ENCODE measurements at places on chromosomes 13 and 19.

DNA sequence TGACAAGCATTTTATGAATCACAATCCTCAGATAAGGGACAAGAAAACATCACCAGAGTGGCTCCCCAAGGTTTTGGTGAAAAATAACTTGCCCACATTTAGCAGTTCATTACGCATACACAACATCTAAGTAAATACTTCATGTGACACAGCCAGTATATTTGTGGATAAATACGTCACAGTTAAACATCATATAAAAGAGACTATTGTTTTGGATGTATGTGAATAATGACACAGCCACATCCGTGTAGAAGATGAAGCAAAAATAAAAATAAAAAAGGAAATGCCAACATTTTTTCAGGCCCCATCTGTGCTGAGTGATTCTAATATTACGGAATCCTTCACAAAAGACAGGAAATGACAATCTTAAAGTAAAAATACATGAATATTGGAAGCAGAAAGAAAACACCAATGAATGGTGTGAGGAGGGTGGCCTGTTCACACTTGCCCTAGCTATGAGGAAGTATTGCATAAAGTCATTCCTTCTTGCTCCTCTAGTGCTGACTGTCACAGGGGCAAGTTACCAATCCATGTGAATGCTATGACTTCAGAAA lies 457.1 kb downstream of the KLF12 start:
- no peak for DNase-seq

DNA sequence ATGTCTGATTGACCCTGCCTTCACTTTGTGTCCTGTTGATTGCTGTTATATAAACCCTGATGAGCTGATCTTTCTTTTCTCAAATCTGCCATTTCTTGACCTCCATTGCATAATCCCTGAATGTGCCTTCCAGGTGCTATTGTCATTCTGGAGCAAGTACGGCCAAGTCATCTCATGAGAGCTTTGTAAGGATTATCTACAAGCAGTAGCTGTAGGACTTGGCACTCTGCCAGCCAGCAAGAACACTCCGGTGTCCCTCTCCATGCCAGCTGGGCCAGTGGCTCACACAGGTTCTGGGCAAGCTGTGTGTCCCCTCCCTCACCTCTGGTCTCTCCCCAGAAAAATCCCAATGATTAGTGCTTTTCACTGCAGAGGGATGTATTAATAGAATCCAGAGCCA lies 348.1 kb downstream of the FOXO1 start:
- DNase-seq = no peak

GRCh38 chr13:44140888-44141724 lies 232.5 kb upstream of the SERP2 start:
- no peak for DNase-seq

DNA sequence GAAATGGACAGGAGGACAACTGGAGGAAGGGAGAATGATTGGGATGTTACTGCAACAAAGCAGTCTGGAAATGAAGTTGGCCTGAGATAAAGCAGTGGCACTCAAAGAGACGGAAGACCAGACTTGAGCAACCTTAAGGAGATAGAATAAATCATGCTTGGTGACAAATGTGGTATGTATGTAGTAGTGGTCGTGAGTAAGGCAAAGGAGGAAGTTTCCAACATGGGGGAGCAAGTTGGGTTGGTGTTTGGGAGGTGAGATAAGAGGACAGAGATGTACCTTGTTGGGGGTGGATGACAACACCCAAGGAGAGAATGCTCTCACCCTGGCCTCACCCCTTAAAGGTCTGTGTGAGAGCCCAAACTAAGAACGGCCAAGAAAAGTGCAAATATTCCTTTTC lies 420.5 kb downstream of the DIAPH3 start:
- no peak for DNase-seq

DNA sequence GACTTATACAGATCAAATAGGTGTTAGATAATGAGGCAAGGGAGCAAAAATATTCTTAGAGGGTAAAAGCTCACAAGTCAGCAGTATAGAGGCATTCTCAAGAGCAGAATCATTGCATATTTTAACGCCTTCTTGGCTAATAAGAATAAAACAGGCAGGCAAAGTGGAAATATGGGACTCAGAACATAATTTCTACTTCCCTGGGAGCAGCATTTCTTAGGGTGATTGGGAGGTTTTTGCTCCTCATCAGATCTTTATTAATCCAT lies 39.6 kb downstream of the LHFPL6 start:
- no peak for DNase-seq

Measured in activated gamma-delta T cell treated with anti-CD3 and anti-CD28 coated beads, Interleukin-2, amount 50 U/mL, for 16 hours (primary cell).